Small intestine (tissue), 16 donors: ENCODE measurements at places on chromosomes 5 and 9. TPM values are rescaled to one million over a fixed set of nuclear protein-coding genes. Genes with fewer than 3 reads are reported as not detected.

AGXT2 gene
- 47.0 TPM for polyA plus RNA-seq

GPR150 gene
- polyA plus RNA-seq: not detected

PCDHB3 gene
- polyA plus RNA-seq: 0.31 TPM

LCP2 gene
- polyA plus RNA-seq: 6.4 TPM

- no peak overlapping the region for H3K4me3 ChIP-seq
- no peak overlapping the region for H3K27ac ChIP-seq
- DNase-seq: no peak
- H3K27me3 ChIP-seq: no peaks in the 10 kb centered on the region
- no peaks in the 10 kb centered on the region for H3K36me3 ChIP-seq
Measured at GRCh38 chr5:57953792-57954191, 471.2 kb upstream of the ACTBL2 start.

GRCh38 chr9:209143-209758, 5.4 kb upstream of the DOCK8 start:
- no peak overlapping the region for H3K27ac ChIP-seq
- no peak for DNase-seq
- no peak overlapping the region for H3K4me3 ChIP-seq

- no peak overlapping the region for H3K4me3 ChIP-seq
- no peak overlapping the region for H3K27ac ChIP-seq
Measured at GRCh38 chr9:10793306-10793705, 180.5 kb upstream of the PTPRD start.

- DNase-seq: no peak
- no peak overlapping the region for H3K4me3 ChIP-seq
- no peaks in the 10 kb centered on the region for H3K36me3 ChIP-seq
- H3K27me3 ChIP-seq: no peaks in the 10 kb centered on the region
Measured at GRCh38 chr5:2989517-2989916, 238.0 kb upstream of the IRX2 start.
